AG09309 (cell line): ENCODE measurements at places on chromosomes 2 and 18.

GRCh38 chr18:13464432-13465123 is 246.0 kb downstream of the LDLRAD4 start:
- no peak for DNase-seq

DNA sequence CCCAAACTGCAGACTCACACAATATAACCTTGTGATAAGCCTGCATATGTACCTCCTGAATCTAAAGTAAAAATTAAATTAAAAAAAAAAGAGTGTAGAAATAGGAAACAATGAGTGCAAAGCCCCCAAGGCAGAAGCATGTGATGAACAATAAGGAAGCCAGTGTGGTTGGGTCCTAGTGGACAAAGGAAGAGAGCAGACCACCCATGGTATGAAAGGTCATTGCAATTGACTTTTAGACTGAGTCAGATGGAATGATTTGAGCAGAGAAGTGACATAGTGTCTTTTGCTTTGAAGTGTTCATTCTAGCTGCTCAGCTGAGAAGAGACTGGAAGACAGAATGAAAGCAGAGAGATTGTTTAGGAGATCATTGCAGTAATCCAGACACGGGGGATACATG is 417.1 kb downstream of the RAD51AP2 start:
- DNase-seq, result no peak

DNA sequence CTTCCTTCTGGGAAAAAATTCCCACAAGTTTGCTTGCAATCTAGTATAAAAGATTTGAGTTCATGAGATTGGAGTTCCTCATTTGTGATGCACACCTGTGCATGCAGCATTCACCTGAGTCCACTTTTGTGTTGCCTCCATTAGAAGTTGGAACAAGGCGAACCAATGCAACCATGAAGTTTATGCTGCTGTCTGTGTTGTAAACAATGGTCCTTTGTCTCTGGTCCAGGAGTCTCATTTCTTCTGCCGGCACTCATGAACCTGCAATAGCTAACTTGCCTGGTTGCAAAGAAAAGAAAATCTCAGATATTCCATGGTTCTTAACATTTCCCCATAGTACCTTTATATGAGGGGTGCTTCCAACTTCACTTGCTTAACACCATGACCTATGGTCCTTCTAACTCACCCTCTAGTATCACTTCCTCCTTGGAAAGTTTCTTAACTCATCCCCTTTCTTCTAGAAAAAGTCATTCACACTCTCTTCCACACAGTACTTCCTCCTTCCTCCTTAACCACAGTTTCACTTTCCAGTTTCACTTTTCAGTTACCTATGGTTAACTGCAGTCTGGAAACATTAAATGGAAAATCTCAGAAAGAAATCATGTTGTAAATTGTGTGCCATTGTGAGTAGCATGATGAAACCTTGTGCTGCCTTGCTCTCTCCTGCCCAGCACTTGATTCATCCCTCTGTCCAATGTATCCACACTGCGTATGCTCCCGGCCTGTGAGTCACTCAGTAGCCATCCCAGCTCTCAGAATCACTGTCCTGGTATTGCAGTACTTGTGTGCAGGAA is 128.8 kb upstream of the TRIB2 start:
- peak; percentile 91 for DNase-seq

- DNase-seq, result no peak
These were observed 30.3 kb downstream of the PROC start for GRCh38 chr2:127448526-127448925.

GRCh38 chr18:7559709-7560319 is 7.3 kb upstream of the PTPRM start:
- no peak for DNase-seq

GRCh38 chr2:158573739-158574138 is 117.0 kb downstream of the PKP4 start:
- DNase-seq, result no peak

- DNase-seq, result no peak
These were observed 128.3 kb downstream of the PRPF40A start for GRCh38 chr2:152588998-152589397.

DNA sequence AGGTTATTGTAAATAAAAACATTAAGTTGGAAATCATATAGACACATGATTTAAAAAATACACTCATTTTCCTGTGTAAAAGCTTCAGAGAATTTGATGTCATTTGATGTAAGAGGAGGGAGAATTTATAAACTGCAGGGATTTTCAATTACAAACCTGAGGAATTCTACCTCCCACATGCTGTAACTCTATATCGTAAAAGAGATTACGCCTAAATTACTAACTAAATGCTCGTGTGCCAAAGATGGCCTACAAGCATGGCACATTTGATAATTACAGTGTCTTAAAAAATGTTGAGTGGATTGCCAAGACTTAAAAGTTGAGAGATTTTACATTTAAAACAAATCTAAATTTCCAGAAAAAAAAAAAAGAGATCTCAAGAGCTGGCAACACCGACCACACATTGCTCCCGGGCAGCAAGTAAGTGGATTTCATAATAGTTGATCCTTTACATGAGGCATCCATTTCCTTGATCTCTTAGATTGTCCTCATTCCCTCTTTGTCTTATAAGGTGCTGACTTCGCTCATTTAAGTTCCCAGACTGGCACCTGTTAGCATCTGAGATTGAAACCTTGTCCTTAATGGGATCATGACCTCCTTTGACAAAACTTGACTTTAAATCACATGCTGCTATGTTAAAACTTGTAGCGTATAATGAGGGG is 840.3 kb upstream of the ZEB2 start:
- DNase-seq, result no peak

DNA sequence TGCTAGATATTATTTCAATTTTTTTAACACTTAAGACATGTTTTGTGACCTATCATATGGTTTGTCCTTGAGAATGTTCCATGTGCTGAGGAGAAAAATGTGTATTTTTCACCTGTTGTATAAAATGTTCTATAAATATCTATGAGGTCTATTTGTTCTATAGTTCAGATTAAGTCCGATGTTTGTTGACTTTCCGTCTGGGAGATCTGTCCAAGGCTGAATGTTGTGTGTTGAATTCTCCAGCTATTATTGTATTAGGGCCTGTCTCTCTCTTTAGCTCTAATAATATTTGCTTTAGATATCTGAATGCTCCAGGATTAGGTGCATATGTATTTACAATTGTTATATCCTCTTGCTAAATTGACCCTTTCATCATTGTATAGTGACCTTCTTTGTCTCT is 144.1 kb downstream of the NYAP2 start:
- DNase-seq, result no peak

DNA sequence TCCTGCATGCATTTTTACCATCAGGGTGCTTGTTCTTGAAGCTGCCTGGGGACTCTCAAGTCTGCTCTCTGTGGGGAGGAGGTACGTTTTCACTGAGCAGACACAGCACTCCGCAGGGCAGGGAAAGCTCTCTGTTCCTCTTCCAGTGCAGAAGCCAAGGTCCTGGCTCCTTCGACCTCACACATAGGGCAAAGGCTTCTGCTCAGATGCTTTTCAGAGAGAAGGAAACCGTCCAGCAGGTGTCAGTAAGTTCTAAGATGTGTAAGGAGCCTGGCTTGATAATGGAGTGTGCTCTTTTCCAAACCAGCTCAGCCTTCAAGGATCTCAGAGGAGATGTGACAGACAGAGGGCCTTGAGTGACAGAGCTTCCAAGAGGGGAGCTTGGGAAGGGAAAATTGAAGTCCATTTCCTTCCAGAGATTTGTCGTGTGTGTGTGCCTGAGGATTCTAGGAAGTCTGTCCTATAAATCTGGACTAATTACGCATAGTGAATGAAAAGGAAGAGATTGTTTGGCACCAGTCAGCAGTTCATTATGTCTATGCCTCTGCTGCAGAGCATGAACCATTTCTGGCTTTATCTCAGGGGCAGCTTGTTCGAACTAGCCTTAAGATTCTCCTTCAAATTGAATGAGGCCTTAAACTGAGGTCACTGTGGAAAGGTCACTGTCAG is 67.3 kb upstream of the UPP2 start:
- peak; percentile 27 for DNase-seq

GRCh38 chr2:71586471-71586870 is 133.1 kb downstream of the DYSF start:
- DNase-seq, result no peak

- DNase-seq, result no peak
These were observed 297.2 kb upstream of the SLC14A2 start for GRCh38 chr18:45317948-45318640.

DNA sequence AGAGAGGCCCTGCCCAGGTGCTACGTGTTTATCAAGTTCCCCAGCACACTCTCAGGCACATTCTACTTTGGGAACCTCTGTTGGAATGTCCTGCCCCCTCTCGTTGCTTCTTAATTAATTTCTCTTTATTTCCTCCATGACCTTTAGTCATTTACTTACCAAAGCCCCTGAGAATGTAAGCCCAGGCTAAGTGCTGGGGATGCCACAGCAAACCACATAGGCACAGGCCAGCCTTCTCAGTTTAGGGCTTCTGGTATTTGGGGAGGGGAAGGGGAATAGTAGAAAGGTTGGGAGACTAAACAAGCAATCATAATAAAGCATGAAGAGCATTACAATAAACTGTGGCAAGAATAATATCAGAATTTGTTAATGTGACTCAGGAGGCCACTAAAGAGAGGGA is 85.7 kb downstream of the EVA1A start:
- DNase-seq, result no peak

DNA sequence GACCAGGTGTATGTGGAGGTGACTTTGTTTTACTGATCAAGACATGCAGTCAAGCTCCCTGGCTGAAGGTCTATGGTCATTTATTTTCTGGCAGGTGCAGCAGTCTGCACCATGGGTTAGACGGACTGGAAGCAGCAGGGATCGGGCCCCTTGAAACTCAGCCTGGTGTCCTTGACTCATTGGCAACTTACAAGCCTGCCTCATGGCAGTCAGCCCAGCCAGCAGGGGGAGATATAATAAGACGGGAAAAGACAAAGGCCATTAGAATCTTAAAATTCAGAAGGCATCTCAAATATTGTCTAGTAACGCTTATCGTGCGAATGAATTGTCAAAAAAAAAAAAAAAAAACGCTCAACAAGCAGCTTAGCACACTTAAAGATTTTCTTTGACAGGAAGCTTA is 308.2 kb downstream of the EN1 start:
- peak; percentile 8 for DNase-seq

GRCh38 chr18:28045176-28045810 is 131.6 kb downstream of the CDH2 start:
- DNase-seq, result no peak

DNA sequence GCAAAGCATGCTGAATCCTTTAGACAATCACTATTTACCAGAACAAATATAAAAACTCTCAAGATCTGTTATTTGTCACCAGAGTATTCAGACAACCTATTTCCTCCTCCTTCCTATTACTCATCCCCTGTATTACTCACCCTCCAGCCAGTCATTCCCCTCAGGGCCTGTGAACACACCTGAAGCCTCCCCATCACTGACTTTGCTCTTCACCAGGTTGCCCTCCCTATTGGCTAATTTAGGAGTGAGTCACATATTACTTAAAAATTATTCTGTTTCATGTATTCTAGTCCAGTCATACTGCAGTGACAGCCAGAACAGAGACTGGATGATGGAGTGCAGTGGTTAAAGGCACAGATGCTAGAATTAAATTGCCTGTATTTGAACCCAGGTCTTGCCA is 3.7 kb upstream of the ATG16L1 start:
- DNase-seq, result no peak

DNA sequence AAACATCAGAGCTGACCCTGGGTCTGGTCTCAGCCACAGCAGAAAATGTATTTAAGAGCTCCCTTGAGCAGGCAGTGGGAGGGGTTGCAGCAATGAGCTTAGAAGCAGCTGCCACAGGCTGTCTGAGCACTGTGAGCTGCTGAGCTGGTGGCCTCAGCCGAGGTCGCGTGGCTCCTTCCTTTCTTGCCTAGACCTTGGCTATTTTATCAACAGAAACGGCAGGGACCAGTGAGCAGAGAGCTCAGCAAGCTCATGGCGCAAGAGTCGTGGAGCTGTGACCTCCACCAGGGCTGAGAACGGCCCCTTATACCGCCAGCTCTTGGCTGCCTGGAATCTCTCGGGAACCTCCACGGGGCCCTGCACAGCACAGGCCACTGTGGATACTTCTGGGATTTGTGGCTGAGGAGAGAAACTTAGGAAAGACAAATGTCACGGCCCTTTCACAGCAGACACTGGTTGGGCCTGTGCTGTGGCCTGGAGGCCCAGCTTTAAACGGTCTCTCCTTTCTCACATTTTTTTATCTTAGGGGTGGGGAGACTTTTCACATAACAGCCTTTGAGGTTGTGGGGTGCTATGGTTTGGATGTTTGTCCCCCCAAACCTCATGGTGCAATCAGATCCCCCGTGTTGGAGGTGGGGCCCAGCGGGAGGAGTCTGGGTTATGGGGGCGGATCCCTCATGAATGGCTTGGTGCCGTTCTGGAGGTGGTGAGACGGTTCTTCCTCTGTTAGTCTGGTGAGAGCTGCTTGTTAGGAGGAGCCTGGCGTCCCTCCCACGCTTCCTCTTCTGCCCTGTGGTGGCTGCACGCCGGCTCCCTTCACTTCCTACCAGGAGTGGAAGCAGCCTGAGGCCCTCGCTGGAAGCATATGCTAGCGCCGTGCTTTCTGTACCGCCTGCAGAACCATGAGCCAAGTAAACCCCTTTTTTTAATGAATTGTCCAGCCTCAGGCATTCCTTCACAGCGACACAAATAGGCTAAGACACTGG is 1.7 kb downstream of the ALLC start:
- no peak for DNase-seq

GRCh38 chr2:224169847-224170246 is 130.8 kb upstream of the SERPINE2 start:
- no peak for DNase-seq

DNA sequence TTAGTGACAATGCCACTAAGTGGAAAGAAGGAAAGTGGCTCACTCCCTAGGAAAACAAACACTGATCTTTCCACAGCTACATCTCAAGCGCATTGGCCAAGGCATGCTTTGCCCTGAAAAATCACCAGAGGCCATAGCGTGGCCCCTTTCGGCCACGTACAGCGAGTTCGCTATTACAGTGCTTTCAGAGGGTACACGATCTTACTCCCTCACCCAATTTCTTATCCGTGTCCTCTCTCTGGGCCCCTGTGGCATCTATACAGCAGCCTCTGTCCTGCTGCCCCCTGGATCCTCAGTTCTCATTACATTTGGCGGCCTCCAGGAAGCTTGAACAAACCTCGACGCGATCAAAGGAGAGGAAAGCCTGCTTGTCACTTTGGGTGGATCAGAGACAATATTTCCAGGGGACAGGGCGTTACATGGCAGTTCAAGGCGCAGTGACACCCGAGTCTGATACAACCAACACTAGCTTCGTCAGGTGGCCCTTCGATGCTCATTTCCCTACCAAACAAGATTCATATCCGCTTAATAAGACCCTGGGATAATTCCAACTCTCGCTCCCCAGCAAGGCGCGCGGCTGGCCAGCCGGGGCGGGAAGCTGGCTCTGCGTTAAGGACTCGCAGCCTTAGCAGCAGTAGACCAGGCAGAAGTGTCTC is 941 bp downstream of the SKOR2 start:
- DNase-seq, result no peak

DNA sequence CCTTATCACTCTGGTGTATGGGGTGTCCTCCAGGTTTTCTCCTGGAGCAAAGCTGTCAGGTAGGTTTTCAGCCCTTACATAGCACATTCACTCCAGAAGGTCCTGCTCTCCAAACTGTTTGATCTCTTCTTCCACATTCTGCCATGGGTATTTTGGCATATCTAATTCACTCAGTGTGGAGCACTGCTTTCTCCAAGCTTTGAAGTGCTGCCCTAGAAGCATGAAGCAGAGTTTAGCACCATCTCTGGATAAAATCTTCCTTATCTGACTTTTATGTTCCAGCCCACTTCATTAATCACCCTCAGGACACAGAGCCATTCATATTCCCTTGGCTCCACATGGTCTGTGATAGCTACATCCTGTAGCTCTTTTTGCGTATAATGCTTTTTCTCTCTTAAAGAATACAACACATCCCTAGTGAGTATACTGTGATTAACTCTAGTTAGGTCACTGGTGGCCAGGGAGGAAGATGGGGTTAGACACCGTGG is 56.7 kb upstream of the ARHGAP28 start:
- DNase-seq, result no peak

GRCh38 chr2:203835892-203836800 is 31.4 kb upstream of the CTLA4 start:
- no peak for DNase-seq
